ENCODE measurements at places on chromosomes 16 and 17.

GRCh38 chr16:2964475-2965336, 631 bp downstream of the KREMEN2 start:
- no peak for DNase-seq

DNA sequence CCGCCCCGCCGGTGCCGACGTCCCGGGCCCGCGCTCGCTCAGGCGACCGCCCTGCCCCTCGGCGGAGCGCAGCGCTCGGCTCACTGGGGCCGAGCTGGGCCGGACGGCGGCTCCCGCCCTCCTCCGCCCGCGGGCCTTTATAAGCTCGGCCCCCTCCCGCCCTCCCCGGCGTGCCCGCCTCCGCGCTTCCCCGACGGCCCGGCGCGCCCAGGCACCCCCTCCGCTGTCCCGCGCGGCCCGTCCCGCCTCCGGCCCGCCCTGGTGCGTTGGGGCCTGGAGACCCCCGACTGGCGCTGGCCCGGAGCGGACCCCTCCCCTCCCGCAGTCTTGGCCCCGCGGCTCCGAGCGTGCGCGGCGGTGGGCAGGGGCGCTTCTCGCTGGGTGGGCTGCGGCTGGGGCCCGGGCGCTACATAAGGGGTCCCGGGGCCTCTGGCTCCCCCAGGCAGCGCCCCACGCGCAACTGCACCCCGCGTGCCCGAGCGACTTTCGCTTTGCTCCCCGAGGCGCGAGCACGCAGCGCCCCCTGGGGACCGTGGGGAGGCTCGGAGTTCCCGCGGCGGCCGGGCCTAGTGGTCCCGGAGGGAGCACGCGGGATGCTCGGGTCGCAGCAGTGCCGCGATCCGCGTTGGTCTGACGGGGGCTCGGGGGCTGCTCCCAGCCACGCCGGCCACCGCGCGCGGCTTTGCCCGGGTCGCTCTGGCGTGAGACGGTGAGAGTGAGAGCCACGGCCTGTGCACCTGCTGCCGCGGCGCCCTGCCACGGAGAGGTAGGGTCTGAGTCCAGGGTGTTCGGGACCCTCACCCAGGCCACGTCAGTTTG, at the start of gene PIEZO1:
Gene PIEZO1, minus strand, starts transcription at position 115 of the 819 bp plus-strand sequence. CDS start 256 bp downstream, outside the sequence.
- DNase-seq: no peak

GRCh38 chr17:78617511-78618061, 40.4 kb upstream of the DNAH17 start:
- no peak for DNase-seq

- peak; percentile 62 for DNase-seq
Observed at GRCh38 chr16:78675312-78675711, 575.9 kb downstream of the WWOX start.

GRCh38 chr16:75304521-75305363, 53.3 kb upstream of the BCAR1 start:
- DNase-seq: peak; percentile 84

DNA sequence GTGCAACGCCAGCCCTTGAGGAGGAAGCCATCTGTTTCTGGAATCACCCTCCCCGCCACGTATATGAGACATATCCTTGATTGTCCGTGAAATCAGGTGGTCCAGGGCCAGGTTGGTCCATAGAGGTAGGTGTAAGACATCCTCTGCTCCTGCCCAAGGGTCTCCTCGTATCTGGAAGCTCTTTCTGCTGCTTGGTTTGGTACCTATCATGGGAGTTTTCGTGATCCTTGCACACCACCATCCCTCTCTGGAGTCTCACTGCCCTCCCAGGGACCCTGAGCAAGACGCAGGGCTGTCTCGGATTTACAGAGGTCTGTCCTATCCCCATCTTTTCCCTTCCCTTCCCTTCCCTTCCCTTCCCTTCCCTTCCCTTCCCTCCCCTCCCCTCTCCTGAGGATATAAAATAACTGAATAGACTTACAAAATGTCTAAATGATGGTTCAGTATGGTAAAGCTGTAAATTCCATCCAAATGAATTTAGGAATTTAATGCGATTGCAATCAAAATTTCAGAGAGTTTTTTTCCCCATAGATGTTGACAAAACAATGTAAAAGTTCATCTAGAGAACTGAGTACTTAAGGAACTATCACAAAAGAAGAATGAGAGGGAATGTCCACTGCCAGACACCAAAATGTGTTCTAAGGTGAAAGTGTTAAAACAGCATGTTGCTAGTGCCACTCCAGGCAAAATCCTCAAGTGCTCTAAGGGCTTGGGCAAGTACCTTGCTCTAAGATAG, 2.0 kb upstream of the CCDC42 start:
- DNase-seq: no peak

- DNase-seq: no peak
Observed at GRCh38 chr17:55275894-55276804, 11.4 kb downstream of the HLF start.

DNA sequence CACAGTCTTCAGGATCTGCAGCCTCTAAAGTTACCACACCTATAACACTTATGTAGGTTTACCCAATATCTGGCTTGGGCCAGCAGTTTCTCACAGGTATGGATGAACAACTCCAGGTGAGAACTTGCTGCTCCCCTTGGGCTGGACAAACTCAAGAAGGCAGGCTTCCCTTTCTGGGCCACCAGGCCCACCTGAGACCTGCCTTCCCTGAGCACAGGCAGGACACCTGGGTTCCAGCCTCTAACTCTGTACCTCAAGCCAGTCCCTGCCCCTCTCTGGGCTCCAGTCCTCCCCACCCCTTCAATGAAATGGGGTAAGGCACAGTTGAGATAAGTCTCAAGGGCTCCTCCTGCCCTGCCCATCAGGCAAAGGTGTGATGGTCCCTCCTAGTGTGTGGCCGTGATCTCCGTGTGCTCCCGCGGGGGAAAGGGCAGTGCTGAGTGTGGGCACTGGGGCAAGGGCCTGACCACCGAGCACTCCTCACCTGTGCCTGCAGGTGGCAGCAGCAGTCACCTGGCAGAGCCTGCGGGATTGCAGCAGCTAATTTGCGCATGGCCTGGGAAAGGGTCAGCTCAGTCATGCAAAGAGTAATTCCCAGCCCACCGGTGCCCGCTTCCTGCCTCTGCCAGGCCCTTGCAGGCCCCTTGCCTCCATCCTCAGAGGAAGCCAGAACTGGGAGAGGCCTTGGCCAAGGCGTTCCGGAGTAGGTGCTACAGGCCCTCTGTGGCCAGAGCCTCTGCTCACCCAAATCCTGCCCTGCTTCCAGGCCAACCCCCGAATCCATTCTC, 28.2 kb upstream of the ADGRG1 start:
- DNase-seq: no peak

DNA sequence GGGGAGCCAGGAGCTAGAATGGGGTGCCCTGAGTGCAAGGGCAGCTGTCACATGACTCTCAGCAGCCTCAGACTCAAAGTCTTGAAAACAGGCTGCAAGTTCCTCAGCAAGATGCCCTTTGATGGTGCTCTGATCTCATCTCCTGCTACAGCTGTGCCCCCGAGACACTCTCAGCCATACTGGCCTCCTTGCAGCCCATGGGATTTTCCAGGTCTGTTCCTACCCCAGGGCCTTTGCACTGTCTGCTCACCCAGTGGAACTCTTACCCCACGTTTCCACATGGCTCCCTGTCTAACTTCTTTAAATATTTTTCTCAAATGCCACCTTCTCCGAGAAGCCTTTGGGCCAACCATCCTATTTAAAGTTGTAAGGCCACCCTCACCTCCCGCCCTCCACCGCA, 146.9 kb downstream of the C16orf95 start:
- DNase-seq: no peak

GRCh38 chr16:48596326-48596725, 13.7 kb downstream of the N4BP1 start:
- DNase-seq: no peak

DNA sequence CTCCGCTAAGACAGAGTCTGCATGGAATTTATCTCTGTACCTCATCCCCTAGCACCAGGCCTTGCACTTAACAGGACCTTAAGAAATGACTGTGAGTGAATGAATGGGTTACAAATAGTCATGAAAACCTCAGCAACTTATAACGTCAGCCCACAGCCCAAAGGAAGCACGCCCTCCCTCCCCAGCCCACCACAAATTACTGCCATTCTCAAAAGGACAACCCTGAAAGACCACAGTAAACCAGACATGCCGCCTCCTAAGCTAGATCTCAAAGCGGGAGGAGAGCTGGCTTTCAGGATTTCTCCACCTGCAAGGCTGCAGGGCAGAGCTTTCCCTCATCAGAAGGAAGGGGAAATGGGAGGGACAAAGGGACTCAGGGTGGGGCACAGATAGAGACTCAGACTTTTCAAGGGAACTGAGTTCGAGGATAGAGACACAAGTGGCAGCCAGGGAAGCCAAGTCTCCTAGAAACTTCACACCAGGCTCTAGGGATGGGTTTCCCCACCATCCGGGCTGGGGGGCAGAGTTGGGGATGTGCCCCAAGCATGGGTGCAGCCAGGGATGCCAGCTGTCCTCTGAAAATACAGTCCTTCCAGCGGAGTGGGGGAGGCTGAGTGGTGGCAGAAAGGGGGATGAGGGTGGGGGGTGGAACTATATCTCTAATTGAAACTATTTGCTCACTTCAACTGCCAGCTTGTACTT, 56.7 kb downstream of the PLXDC1 start:
- DNase-seq: no peak

Measured in BJ (cell line).